ENCODE measurements at places on chromosomes 6 and 20.

DNA sequence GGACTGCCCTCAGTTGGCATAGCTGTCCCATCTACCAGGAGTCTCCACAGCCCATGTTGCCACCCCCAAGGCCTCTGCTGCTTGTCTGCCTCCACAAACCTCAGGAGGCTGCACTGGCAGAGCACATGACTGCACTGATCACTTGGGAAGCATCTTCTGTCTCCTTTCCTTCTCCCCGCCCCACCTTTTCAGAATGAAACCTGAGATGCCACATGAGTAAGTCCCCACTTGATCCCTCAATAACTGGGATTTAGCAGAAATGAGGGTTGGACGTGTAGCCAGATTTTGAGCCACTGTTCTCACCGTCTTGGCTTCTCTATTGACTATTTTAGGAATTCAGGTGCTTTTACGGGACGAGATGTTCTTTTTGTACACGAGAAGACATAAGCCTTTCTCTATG, 328.4 kb downstream of the CDC5L start:
- no peak for DNase-seq

- DNase-seq: no peak
These were observed 24.5 kb downstream of the HLA-F start for GRCh38 chr6:29747688-29748250.

- no peak for DNase-seq
These were observed 62.7 kb upstream of the XRN2 start for GRCh38 chr20:21240394-21240793.

GRCh38 chr6:14456941-14457340, 339.4 kb downstream of the CD83 start:
- no peak for DNase-seq

DNA sequence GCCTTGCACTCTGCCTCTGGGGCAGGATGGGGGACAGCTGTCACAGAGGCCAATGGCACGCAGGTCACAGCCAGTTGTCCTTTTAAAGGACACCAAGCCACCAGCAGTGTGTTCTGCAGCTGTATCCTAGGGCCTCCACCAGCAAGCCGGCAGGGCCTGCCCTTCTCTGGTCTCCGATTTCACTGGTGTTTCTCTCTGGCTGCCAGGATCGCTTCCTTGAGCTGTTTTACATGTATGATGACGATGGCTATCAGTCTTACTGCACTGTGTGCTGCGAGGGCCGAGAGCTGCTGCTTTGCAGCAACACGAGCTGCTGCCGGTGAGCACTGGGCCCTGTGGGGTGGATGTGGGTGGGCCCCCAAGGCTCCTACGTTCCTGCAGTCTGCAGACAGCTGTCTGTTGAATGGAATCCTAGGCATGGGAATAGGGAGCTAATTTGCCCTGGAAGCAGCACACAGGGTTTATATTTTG, 22.7 kb upstream of the MAPRE1 start:
- no peak for DNase-seq

- no peak for DNase-seq
These were observed 94.2 kb upstream of the MYL9 start for GRCh38 chr20:36447101-36447500.

DNA sequence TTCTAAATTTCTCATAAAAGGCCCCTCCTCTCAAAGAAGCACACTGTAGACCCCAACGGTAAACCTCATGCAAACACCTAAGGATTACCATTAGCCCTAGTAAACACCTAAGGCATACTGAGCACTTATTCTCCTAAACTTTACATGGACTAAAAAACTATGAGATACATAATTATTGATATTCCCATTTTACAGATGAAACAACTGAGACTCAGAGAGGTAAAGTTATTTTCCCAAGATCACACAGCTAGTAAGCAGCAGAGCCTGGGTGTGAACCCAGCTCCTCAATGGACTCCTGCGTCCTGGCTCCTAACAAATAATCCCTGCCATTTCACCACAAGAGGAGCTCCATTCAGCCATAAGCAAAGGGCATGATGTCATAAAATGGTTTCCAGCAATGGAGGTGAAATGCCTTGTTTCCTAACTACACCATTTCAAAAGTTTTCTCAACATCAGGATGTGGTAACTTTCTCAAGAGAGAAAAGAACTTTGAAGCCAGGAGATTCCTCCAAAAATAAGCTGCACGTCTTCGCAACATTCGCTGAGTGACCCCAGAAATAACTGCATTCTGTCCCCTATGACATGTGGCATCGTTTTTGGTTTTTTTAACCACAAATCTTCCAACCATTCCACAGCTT, 4.1 kb downstream of the ATP9A start:
- DNase-seq: no peak

GRCh38 chr20:25739615-25740320, 43.1 kb upstream of the ZNF337 start:
- DNase-seq: no peak

GRCh38 chr20:46088409-46089166, 1.2 kb downstream of the NCOA5 start:
- no peak for DNase-seq

DNA sequence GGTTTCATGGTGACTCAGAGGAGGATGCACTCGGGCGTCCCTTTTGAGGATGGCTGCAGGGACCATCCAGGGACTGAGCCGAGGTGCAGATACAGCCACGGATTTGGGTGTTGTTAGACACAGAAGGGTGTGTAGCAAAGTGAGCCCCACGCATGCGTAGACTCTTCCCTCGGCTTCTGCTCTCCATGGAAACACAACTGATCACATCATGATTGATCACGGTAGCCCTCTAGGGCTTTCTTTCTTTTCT, 606 bp upstream of the ULBP1 start:
- DNase-seq: no peak

GRCh38 chr6:32852844-32853540, 512 bp downstream of the TAP1 start:
- peak; percentile 35 for DNase-seq

Data from activated T-helper 1 cell treated with anti-CD3 and anti-CD28 coated beads, Interleukin-2, amount 50 U/mL, for 16 hours (primary cell).